ENCODE measurements at places on chromosomes 3 and 15.

- no peak for DNase-seq
These were observed 33.0 kb downstream of the VPS13C start for GRCh38 chr15:62027263-62027565.

GRCh38 chr3:141125351-141125750, 74.2 kb downstream of the SPSB4 start:
- DNase-seq, result no peak

DNA sequence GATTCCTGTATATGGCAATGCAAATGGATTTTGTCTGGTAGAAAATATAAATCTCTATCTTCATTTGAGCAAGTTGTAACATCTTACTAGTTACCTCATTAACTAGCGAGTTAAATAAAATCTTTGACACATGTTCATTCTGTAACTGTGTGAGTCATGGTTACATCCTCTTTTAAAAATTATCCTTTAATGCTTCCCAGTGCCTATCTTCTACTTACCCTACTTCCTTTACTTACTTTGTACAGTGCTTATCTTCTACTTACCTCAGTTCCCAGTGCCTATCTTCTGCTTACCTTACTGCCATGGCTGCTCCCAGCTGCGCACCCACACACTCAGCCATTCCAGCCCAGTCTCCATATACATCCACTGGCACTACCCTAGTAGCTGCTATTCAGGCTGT, 71.9 kb upstream of the GOLGA8B start:
- DNase-seq, result no peak

GRCh38 chr3:152779653-152780052, 55.3 kb upstream of the P2RY1 start:
- peak; percentile 61 for DNase-seq

- DNase-seq, result no peak
These were observed 362.3 kb downstream of the NR2F2 start for GRCh38 chr15:96692826-96693225.

DNA sequence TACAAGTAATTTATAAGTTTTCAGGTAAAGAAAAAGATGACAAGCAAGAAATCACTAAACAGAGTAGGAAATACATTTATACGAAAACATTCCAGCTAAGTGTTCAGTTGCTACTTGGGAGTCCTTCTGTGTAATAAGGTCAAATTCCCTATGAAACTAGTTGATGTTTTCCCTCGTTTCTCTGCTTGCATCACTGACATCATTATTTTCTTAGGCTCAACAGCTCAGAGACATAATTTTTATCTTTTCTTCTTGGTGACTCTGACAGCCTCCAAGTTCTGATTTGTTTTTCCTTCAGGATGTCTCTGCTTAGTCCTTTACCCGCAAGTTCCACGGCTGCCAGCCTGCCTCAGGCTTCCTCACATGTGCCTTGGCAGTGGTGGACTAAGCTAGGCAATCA, 173.6 kb downstream of the P3H2 start:
- DNase-seq, result no peak

DNA sequence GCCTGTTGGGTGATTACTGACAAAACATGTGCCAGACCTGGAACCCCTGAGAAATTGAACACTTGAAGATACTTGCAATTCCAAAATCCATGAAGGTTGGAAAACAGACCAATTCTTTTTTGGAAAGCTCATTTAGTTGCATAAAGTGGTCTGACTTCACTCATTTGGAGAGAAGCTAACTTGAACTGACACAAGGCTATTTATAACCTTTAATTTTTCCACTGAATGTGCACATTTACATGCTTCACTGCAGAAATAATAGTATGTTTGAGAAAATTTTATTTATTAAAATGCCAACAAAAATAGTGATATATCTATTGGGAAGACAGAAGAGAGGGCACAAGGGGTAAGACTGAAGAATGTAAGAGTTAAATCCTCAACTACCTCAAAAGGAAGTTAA, 92.1 kb downstream of the MOBP start:
- no peak for DNase-seq

DNA sequence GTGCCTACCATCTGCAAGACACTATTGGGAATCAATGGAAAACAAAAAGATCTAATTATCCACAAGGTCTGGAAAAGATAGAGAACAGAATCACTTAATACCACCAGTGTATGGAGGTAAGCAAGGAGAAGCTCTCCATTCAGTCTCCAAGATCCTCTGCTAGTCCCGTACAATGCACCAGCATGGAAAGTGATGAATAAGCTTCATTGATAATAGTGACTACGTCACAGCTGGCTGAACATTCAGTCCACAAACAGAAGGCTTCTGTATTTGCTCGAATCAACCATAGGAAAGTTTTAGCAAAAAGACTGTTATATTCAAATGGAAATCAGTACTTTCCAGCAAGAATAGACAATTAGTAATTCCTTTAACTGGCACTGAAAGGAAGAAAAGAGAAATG, 42.9 kb downstream of the IGSF11 start:
- DNase-seq, result no peak

GRCh38 chr15:83612898-83613635, 40.9 kb upstream of the ADAMTSL3 start:
- no peak for DNase-seq

DNA sequence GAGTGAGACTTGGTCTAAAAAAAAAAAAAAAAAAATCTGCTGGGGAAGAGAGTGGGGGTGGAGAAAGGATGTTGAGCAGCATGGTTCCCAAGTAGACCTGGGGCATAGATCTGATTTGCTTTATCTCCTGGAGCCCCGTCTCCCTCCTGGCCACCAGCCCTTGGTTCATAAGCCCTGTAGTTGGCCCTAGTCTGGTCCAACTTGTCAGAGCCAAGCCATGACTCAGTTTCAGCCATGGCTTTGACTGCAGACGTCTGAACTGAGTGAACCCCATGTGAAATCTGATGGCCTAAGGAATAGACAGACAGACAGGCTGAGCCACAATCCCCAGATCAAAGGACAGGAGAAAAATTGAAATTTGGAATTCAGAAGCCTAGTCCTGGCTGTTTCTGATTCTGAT, 2.0 kb upstream of the CILP start:
- DNase-seq, result no peak

- DNase-seq, result peak; percentile 11
These were observed 220.7 kb upstream of the DNAJC19 start for GRCh38 chr3:181210275-181210674.

GRCh38 chr3:186986816-186987215, 56.5 kb downstream of the ST6GAL1 start:
- DNase-seq, result no peak

DNA sequence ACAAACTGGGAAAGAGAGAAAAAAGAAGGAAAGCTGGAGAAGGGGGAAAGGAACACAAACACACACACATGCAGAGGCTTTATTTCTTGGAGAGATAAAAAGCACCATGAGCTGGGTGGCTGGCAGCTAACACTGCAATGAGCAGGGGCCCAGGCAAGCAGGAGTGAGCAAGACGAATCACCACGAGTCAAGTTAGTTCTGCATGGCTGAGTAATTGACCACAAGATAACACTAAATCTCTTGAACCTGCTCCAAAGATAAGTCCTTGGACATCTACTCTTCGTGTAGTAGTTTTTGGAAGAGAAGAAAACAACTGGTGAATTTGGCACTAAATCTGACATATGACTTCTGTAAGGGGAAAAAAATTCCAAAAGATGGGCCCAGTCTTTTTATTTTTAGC, 100.9 kb downstream of the MYO5A start:
- peak; percentile 62 for DNase-seq

DNA sequence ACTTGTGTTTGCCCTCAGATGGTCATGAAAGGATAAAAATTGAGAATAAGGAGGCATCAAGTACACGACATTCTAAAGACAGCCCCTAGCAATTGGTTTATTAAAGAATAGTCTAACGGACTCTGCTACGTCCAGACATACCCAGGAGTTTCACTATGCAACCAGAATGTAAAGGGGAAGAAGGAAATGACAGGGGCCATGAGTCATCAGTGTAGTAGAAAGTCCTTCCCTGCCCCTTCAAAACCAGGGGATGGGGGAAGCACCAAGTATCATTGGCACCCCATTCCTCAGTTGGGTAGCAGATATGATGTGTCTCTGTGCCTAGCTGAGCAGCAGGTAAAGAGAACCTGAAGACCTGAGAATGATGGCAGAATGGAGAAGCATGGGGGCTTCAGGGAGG, 367.4 kb downstream of the IL20RB start:
- no peak for DNase-seq

GRCh38 chr15:83248151-83249029, 36.1 kb downstream of the BNC1 start:
- peak; percentile 69 for DNase-seq

DNA sequence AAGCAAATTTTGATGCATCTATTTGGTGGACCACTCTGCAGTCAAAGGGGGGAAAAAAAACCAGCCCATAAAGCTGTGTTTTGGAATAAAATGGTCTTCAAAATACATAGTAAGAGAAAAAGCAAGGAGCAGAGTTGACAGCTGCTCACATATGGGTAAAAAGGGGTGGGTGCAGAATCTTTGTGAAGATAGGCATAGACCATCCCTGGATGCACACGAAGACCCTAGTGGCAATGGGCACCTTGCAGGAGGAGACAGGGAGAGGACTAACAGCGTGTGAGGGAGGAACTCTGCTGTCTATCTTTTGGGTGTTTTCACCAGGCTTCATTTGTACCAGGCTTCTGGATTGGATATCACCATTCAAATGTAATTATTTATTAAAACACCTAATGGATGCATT, 43.9 kb downstream of the CTNNB1 start:
- DNase-seq, result no peak

DNA sequence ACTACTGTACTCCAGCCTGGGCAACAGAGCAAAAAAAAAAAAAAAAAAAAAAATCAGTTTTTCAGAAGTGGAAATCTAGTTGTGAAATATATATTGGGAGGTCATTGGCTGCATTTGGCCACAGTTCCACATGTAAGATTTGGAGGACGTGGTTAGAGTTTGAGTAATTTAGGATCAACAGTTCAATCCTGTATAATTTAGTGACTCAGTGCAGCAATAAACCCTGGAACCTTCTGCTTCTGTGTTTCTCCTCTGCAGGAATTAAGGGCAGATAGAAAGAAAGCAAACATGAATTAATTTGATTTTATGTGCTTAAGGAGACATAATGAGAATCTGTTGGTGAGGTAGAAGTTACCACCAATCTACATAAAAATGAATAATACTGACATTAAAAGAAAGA, 347.0 kb downstream of the PTPRG start:
- peak; percentile 41 for DNase-seq

DNA sequence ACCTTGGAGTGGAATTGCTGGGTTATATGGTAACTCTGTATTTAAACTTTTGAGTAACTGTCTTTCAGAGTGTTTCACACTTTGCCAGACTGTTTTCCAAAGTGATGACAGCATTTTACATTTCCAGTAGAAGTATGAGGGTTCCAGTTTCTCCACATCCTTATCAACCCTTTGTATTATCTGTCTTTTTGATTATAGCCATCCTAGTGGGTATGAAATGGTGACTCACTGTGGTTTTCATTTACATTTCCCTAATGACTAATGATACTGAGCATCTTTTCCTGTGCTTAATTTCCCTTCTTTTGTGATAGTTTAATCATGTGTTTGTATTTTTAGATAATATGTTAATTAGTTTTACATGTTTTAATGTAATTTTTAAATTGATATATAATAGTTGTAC, 138.1 kb upstream of the DAZL start:
- DNase-seq, result no peak

GRCh38 chr15:57324590-57324890, 51.8 kb upstream of the CGNL1 start:
- no peak for DNase-seq

DNA sequence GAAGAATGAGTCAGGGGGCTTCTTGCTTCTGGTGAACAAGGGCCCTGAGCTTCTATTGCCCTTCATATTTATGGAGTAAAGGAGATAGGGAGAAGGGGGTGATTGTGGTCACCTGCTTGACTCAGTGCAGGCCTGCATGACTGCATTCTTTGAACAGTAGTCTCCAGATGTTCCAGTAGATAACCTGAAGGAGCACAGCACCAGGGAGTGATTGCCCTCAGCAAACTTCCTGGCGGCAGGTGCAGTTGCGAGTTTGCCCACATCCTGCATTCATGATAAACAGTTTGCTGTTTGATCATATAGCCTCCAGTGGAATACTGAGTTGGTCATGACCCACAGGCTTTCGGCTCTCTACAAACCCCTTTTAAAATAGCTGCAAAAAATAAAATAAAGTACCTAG, 1632.7 kb downstream of the OTOL1 start:
- no peak for DNase-seq

GRCh38 chr3:174436367-174436766, 422.8 kb upstream of the NAALADL2 start:
- DNase-seq, result no peak

- peak; percentile 41 for DNase-seq
These were observed 2.7 kb downstream of the TYRO3 start for GRCh38 chr15:41561777-41562145.

DNA sequence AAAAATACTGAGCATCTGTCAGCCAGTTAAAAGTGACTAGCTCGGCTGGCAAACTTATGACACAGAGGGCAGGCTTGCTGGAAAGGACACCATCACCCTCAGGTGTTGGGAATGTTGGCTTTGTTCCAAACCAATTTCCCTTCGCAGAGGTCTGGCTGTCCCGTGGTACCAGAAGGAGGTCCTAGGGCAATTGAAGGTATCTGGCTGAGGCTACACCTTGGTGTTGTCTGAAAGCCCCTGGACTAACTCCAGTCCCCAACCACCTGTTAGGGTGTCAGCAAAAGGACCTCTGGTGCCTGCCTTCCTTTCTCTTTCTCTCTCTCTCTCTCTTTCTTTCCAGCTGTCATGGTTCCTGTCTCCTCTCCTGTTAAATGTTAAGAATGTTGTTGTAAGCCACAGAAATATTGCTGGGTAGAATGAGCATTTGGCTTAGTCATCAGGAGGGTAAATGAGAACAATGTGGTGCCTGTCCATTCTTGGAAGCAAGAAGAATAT, 12.5 kb downstream of the PRR20G start:
- DNase-seq, result peak; percentile 54

All from GM03348 (cell line).